A549 treated with DMSO at 1 μM for 4 hours (cell line): ENCODE measurements at places on chromosomes 16 and 17. TPM values are rescaled to one million over a fixed set of nuclear protein-coding genes. Genes with fewer than 3 reads are reported as not detected.

LRRC37B gene
- total RNA-seq, result 9.2 to 10.3 TPM (median 9.7 TPM) in 5 replicates

LAT gene
- total RNA-seq, result 3.1 to 6.1 TPM (median 4.3 TPM) in 5 replicates

PMFBP1 gene
- 0.07 to 0.21 TPM (median 0.11 TPM) in 5 replicates for total RNA-seq

CDIP1 gene
- total RNA-seq, result 8.0 to 12.2 TPM (median 10.7 TPM) in 5 replicates

SPN gene
- total RNA-seq, result 0.03 TPM in 2 of 5 replicates, not detected in the others

OR4D1 gene
- 0.02 TPM in 1 of 5 replicates, not detected in the others for total RNA-seq

CRYBA1 gene
- not detected in 5 replicates for total RNA-seq

WSCD1 gene
- 2.1 to 3.9 TPM (median 3.7 TPM) in 5 replicates for total RNA-seq

ATP2C2 gene
- total RNA-seq, result 0.06 to 0.15 TPM (median 0.14 TPM) in 5 replicates

RRAD gene
- 9.6 to 19.5 TPM (median 11.4 TPM) in 5 replicates for total RNA-seq

HIGD1B gene
- total RNA-seq, result not detected in 5 replicates

PLK1 gene
- 150 to 180 TPM (median 164 TPM) in 5 replicates for total RNA-seq

PRSS21 gene
- total RNA-seq, result 0.11 to 0.39 TPM (median 0.14 TPM) in 4 of 5 replicates, not detected in the other

KCNH4 gene
- 0.31 to 0.60 TPM (median 0.44 TPM) in 5 replicates for total RNA-seq

CCDC144A gene
- total RNA-seq, result 0.93 to 2.3 TPM (median 2.1 TPM) in 5 replicates

ZG16B gene
- total RNA-seq, result 0.46 to 1.3 TPM (median 0.69 TPM) in 5 replicates

SEPTIN12 gene
- not detected in 5 replicates for total RNA-seq

SLC39A11 gene
- total RNA-seq, result 15.1 to 18.3 TPM (median 17.0 TPM) in 5 replicates

OR1A1 gene
- total RNA-seq, result not detected in 5 replicates

ATF7IP2 gene
- 9.7 to 15.3 TPM (median 11.0 TPM) in 5 replicates for total RNA-seq

ZFP3 gene
- total RNA-seq, result 0.89 to 1.2 TPM (median 1.0 TPM) in 5 replicates

SKAP1 gene
- total RNA-seq, result 0.08 to 0.14 TPM in 2 of 5 replicates, not detected in the others

FOXC2 gene
- 1.7 to 2.1 TPM (median 2.0 TPM) in 5 replicates for total RNA-seq

FAHD1 gene
- 42.2 to 49.6 TPM (median 45.3 TPM) in 5 replicates for total RNA-seq

GLP2R gene
- total RNA-seq, result 8.2 to 19.9 TPM (median 11.0 TPM) in 5 replicates

RNF227 gene
- total RNA-seq, result 1.4 to 2.0 TPM (median 1.6 TPM) in 5 replicates

DGKE gene
- 3.8 to 5.2 TPM (median 4.4 TPM) in 5 replicates for total RNA-seq

TBC1D26 gene
- not detected in 5 replicates for total RNA-seq

SMTNL2 gene
- 0.21 to 1.9 TPM (median 1.0 TPM) in 5 replicates for total RNA-seq

TMC7 gene
- 7.5 to 11.0 TPM (median 9.6 TPM) in 5 replicates for total RNA-seq

CACNA1G gene
- total RNA-seq, result 3.9 to 5.1 TPM (median 4.4 TPM) in 5 replicates

SULT1A4 gene
- 33.6 to 40.4 TPM (median 34.5 TPM) in 5 replicates for total RNA-seq

SYT17 gene
- total RNA-seq, result 9.5 to 13.0 TPM (median 11.6 TPM) in 5 replicates

BICDL2 gene
- total RNA-seq, result not detected in 5 replicates

ARL5C gene
- total RNA-seq, result not detected in 5 replicates

SSTR5 gene
- 0.11 to 0.30 TPM (median 0.26 TPM) in 5 replicates for total RNA-seq

ADAM11 gene
- 1.9 to 2.7 TPM (median 2.1 TPM) in 5 replicates for total RNA-seq

GAST gene
- total RNA-seq, result 0.23 to 0.57 TPM (median 0.26 TPM) in 3 of 5 replicates, not detected in the others

HS3ST6 gene
- 1.9 to 3.9 TPM (median 3.1 TPM) in 5 replicates for total RNA-seq

CIBAR2 gene
- 0.10 TPM in 1 of 5 replicates, not detected in the others for total RNA-seq

CLCN7 gene
- 56.1 to 84.3 TPM (median 77.2 TPM) in 5 replicates for total RNA-seq

FOXN1 gene
- 0.02 to 0.05 TPM (median 0.03 TPM) in 3 of 5 replicates, not detected in the others for total RNA-seq

ZFPM1 gene
- 5.0 to 9.3 TPM (median 8.8 TPM) in 5 replicates for total RNA-seq

TRPV3 gene
- 0.18 to 0.44 TPM (median 0.41 TPM) in 5 replicates for total RNA-seq

PPY gene
- not detected in 5 replicates for total RNA-seq

MMP2 gene
- 9.4 to 13.8 TPM (median 11.6 TPM) in 5 replicates for total RNA-seq
